ENCODE measurements at places on chromosomes 16 and 17.

GRCh38 chr16:11219178-11219577 lies 36.8 kb downstream of the SOCS1 start:
- H3K4me3 ChIP-seq = no peak overlapping the region
- H3K4me1 ChIP-seq = no peaks in the 10 kb centered on the region
- no peaks in the 10 kb centered on the region for H3K36me3 ChIP-seq
- no peak overlapping the region for H3K27ac ChIP-seq
- no peaks in the 10 kb centered on the region for H3K27me3 ChIP-seq

- DNase-seq = no peak
- H3K4me3 ChIP-seq = no peak overlapping the region
- no peaks in the 10 kb centered on the region for H3K4me1 ChIP-seq
- H3K27me3 ChIP-seq = no peaks in the 10 kb centered on the region
- H3K27ac ChIP-seq = no peak overlapping the region
- no peaks in the 10 kb centered on the region for H3K36me3 ChIP-seq
These were observed 4.3 kb upstream of the CLEC19A start for GRCh38 chr16:19281246-19281645.

- H3K27me3 ChIP-seq = peaks cover 3% of the 10 kb centered on the region
- DNase-seq = no peak
- no peak overlapping the region for H3K4me3 ChIP-seq
- no peak overlapping the region for H3K27ac ChIP-seq
These were observed 81.5 kb upstream of the TNRC6C start for GRCh38 chr17:77877036-77877435.

DNA sequence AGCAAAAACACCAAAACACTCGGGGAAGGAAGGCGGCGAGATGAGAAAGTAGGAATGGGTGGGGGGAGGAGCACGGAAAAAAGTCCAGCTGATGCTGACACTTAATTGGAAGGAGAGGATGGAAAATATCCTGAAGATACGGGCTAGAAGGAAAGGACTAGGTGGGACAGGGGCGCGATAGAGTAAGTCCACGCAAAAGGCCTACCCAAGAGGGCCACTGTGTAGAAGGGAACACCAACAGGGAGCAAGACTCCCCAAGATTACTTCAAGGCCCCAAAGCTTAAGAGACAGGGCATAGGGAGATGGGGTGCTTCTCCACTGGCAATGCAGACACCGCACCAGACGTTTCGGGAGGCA lies 736 bp downstream of the APPBP2 start:
- peak overlapping the region; percentile 87 for H3K4me3 ChIP-seq
- no peak for DNase-seq
- peak overlapping the region; percentile 96 for H3K27ac ChIP-seq
- H3K27me3 ChIP-seq = no peaks in the 10 kb centered on the region

DNA sequence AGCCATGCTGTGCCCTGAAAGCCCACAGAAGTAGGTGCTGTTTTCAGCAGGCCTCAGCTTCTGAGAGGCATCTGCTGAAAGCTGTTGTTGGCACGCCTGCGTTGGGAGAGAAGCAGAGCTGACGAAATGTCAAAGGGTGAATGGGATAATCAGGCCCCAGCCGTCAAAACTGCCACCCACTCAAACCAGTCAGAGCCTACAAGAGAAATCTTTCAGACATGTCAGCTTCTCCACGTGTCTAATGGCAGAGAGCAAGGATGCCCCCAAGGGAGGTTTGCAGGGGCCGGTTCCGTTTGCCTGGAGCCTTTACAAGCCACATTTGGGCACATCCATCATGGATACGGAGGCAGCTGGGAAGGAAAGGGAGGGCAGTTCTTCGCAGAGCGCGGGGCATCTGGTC lies 568.2 kb upstream of the EEF2KMT start:
- no peaks in the 10 kb centered on the region for H3K27me3 ChIP-seq
- no peak overlapping the region for H3K4me3 ChIP-seq
- no peaks in the 10 kb centered on the region for H3K4me1 ChIP-seq
- DNase-seq = no peak
- no peaks in the 10 kb centered on the region for H3K36me3 ChIP-seq

GRCh38 chr17:12961655-12962054 lies 56.2 kb downstream of the ELAC2 start:
- no peak overlapping the region for H3K4me3 ChIP-seq
- H3K27me3 ChIP-seq = no peaks in the 10 kb centered on the region
- H3K36me3 ChIP-seq = no peaks in the 10 kb centered on the region
- no peaks in the 10 kb centered on the region for H3K4me1 ChIP-seq
- no peak for DNase-seq
- H3K27ac ChIP-seq = no peak overlapping the region

DNA sequence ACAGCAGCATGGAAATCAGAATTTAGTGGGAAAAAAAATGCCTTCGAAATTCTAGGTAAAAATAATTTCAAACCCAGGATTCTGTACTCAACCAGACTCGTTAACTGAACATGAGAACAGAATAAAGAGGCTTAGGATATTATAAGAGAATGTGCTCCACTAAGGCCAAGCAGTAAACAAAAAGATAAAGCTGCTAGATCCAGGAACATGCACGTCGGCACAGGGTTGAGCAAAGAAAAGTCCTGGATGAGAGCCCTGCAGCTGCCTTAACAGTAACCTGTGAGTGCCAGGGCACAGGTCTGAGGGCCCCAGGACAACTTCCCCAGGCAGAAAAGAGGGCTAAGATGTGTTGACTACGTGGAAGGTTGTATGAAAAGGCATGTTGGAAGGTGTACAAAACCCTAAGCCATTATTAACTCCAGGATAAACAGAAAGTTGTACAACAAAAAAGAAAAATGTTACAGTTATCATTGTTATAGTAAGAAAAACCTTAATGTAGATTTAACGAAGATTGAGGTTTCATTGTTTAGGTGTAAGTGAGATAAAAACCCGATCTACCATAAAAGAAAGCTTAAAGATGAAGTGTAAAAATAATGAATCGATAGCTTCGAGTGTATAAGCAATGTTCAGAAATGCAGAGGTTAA lies 42.3 kb upstream of the RBFOX3 start:
- no peak for DNase-seq
- no peaks in the 10 kb centered on the region for H3K4me1 ChIP-seq
- H3K27me3 ChIP-seq = no peaks in the 10 kb centered on the region
- no peaks in the 10 kb centered on the region for H3K36me3 ChIP-seq
- no peak overlapping the region for H3K27ac ChIP-seq

- H3K4me1 ChIP-seq = peaks cover 7% of the 10 kb centered on the region
- no peak for DNase-seq
- no peak overlapping the region for H3K27ac ChIP-seq
- no peak overlapping the region for H3K4me3 ChIP-seq
These were observed 113.5 kb downstream of the MGAT5B start for GRCh38 chr17:76981545-76982295.

DNA sequence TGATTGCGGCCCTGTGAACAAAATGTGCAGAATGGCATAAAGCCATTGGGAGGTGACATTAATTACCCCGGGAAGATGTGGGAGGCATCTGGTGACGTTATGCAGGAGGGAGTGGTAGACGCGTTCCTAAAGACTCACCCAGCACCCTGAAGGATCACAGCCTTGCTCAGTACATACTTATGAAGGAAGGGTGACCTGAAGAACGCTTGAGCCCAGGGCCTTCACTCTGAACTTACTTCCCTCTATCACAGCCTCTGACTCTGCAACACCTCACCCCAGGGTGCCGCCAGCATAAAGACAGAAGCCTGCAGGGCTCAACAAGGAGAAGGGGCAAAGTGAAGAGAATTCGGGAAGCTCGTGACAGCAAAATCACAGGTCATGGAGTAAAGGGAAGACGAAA lies 9.4 kb downstream of the MFSD6L start:
- DNase-seq = no peak
- H3K27me3 ChIP-seq = no peaks in the 10 kb centered on the region
- no peaks in the 10 kb centered on the region for H3K36me3 ChIP-seq
- H3K4me3 ChIP-seq = no peak overlapping the region
- H3K4me1 ChIP-seq = peaks cover 7% of the 10 kb centered on the region
- no peak overlapping the region for H3K27ac ChIP-seq

DNA sequence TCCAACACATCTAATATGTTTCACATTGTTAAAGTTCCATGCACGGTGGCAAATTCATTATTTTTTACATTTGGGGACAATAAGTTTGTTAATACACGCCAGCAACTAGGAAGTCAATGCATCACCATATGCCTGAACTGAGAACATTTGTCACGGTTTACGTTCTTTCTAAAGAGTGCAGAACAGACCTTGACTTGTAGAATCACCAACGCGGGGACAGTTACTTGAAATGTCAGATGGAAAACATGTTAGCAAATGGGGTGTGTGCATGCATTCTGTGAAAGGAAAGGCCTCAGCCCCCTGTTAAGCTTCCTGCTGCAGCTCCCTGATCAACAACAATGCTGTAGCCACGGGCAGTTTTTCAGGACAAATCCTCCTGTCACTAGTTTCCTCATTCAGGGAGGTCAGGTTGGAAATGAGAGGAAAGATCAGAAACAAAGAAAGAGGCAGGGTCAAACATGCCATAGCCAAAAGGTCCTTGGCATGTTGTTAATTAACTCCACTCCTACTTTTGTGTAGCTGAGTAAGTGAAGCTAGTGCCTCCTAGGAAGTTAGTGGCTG lies 18.4 kb downstream of the SMIM36 start:
- no peak overlapping the region for H3K4me3 ChIP-seq
- H3K4me1 ChIP-seq = peaks cover 20% of the 10 kb centered on the region
- no peak for DNase-seq
- H3K36me3 ChIP-seq = no peaks in the 10 kb centered on the region
- H3K27ac ChIP-seq = no peak overlapping the region
- no peaks in the 10 kb centered on the region for H3K27me3 ChIP-seq

DNA sequence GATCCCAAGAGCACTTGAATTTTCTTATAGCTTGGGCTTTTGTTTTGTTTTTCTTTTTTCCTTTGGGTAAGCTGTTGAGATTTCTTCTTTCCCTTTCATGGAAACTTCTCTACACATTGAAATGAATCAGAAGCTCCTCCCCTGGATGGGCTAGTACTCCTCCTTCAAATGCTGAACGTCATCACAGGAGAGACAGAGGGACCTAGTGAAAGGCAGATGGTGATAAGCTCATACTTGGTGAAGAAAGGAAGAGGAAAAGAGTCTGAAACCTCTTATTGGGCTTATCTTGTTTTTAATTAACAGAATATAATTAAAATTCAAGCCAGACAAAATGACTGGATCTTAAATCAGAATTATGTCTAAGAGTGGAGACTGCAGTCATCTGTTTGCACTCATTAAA lies 147.3 kb downstream of the SNX11 start:
- H3K4me1 ChIP-seq = peaks cover 1% of the 10 kb centered on the region
- no peak overlapping the region for H3K4me3 ChIP-seq
- H3K36me3 ChIP-seq = no peaks in the 10 kb centered on the region
- DNase-seq = no peak
- no peaks in the 10 kb centered on the region for H3K27me3 ChIP-seq
- H3K27ac ChIP-seq = no peak overlapping the region

GRCh38 chr17:46833840-46834208 lies 15.3 kb upstream of the WNT3 start:
- H3K27ac ChIP-seq = no peak overlapping the region
- DNase-seq = no peak
- no peaks in the 10 kb centered on the region for H3K27me3 ChIP-seq
- H3K4me3 ChIP-seq = no peak overlapping the region
